ENCODE measurements at places on chromosomes 2 and 18.

GRCh38 chr2:64226611-64227010 lies 82.4 kb upstream of the PELI1 start:
- no peak for DNase-seq

GRCh38 chr2:240143276-240143675 lies 2.8 kb upstream of the OTOS start:
- no peak for DNase-seq

- no peak for DNase-seq
These were observed 76.6 kb downstream of the KIAA1328 start for GRCh38 chr18:36905571-36905970.

DNA sequence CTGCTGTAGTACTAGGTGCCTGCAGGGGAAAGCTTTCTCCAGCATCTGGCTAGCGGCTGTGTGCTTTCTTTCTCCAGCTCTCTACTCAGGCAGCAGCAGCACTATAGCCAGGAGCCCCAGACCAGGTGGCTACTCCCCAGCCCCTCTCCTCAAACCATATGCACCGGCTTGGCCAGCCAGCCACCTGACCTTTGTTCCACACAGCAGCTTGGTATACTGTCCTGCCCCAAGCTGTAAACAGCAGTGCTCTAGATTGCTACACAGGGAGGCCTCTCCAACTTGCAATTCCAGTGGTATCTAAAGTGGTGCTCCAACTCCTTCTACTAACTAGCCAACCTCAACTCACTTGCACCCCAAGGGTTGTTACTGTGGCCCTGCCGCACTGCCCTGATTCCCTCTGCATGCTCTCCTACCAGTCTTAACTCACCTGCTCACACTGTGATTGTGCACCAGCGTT lies 19.6 kb downstream of the LDAH start:
- no peak for DNase-seq
